ENCODE measurements at places on chromosomes 7 and 10.

GRCh38 chr10:122128357-122128756 is 139.4 kb downstream of the TACC2 start:
- no peak for DNase-seq

GRCh38 chr7:46396481-46396880 is 475.4 kb upstream of the IGFBP3 start:
- DNase-seq, result no peak

DNA sequence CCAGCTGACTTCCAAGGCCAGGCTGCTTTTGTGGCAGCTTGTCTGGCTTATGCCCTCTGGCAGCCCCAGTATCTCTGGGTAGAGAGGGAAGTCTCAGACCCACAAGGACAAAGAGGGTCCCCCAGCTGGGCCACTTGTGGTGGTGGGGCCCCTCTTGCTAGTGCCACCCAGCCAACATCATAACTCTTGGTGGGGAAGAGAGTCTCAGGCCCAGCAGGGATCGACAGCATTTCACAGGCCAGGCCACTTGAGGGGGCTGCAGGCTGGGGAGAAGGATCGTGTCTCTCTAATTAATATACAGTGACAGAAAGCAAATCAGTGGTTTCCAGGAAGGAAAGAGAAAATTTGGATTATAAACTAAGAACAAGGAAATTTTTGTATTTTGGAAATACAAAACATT is 76.0 kb downstream of the TYW1B start:
- DNase-seq, result no peak

DNA sequence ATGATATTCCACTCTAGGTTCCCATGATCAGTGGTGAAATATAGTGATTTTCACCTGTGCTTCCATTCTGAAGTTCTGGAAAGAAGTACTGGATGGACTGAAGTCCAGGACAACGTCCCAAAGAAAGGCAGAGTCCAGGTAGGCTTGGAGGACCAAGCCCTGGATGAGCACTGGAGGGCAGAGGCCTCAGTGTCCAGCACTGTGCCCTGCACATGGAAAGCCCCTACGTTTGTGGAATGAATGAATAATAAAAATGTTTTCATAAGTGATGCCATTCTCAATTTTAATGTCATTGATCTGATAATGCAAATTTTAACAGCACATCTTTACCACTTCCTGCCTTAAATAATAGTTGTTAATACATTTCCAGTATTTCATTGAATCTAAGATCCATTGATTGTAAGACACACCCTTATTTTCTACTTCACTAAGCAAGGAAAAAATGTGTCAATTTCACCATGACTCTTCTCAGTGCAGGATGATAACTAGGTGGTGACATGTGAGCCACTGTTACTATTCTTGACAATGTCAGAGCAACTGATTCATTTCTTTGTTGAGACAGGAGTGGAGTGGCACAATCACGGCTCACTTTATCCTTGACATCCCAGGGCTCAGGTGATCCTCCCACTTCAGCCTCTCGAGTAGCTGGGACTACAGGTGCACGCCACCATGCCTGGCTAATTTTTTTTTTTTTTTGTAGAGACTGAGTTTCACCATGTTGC is 35.2 kb downstream of the ZNF783 start:
- DNase-seq, result no peak

- DNase-seq, result no peak
These were observed 178.3 kb downstream of the PTN start for GRCh38 chr7:137165241-137165640.
